Progenitor cell of endocrine pancreas (in vitro differentiated cells): ENCODE measurements at places on chromosomes 2 and 18. TPM values are rescaled to one million over a fixed set of nuclear protein-coding genes. Genes with fewer than 3 reads are reported as not detected.

- no peaks in the 10 kb centered on the region for H3K27me3 ChIP-seq
- no peak for DNase-seq
- no peak overlapping the region for H3K27ac ChIP-seq
- H3K4me1 ChIP-seq, result no peaks in the 10 kb centered on the region
- H3K36me3 ChIP-seq, result no peaks in the 10 kb centered on the region
- no peak overlapping the region for H3K4me3 ChIP-seq
These were observed 113.5 kb downstream of the EFEMP1 start for GRCh38 chr2:55809875-55810621.

DNA sequence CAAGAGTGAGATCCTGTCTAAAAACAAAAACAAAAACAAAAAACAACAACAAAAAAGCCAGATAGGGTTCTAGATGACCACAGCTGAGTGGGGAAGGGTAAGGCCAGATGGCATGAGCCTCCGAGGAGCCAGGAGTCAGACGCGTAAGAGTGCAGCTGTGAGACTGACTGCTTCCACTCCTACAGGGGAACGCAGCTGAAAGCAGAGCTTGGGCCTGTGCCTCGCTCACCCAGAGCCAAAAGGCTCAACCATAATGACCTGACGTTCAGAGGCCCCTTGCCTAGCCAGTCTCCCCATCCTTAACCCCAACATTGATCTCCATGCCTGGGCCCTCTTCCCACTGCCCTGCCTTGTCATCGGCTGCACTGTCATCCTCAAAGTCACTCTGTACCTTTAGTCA is 26.5 kb upstream of the NCL start:
- H3K4me1 ChIP-seq, result no peaks in the 10 kb centered on the region
- H3K27me3 ChIP-seq, result no peaks in the 10 kb centered on the region
- no peak overlapping the region for H3K27ac ChIP-seq
- H3K36me3 ChIP-seq, result peaks cover 2% of the 10 kb centered on the region
- H3K4me3 ChIP-seq, result no peak overlapping the region
- no peak for DNase-seq

- no peaks in the 10 kb centered on the region for H3K36me3 ChIP-seq
- no peaks in the 10 kb centered on the region for H3K27me3 ChIP-seq
- H3K4me3 ChIP-seq, result no peak overlapping the region
- no peak for DNase-seq
These were observed 1596.5 kb upstream of the LRRTM1 start for GRCh38 chr2:81901017-81901416.

GRCh38 chr2:138744713-138745112 is 35.5 kb downstream of the NXPH2 start:
- H3K36me3 ChIP-seq, result no peaks in the 10 kb centered on the region
- no peak overlapping the region for H3K4me3 ChIP-seq
- DNase-seq, result no peak
- H3K27ac ChIP-seq, result peak overlapping the region; percentile 19
- peaks cover 9% of the 10 kb centered on the region for H3K4me1 ChIP-seq

DNA sequence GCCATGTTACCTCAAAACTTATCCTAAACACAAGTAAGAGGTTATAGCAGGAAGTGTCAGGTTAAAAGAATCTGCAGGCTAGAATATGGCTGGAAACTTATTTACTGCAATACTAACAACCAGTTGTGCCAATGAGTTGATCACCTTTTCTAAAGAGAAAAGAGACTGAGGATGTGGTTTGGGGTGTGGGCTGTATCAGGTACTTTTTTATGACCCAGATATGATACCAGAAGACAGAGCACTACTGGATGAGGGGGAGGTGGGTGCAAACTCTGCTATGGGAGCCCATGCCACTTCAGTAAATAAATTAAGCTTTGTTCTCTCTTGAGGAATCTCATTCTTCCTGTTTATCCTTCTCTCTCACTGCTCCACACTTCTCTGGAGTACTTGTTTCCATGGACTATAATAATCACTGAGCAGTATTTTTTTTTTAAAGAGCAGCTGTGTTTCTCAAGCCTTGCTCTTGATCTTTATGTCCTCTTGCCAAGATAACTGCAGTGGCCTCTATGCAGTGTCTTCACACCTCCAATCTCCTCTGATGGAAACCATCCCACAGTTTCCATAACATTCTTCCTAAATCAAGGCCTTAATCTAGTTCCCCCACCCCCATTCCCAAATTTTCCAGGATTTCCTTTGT is 51.2 kb upstream of the NOSTRIN start:
- no peak overlapping the region for H3K27ac ChIP-seq
- H3K4me1 ChIP-seq, result peaks cover 16% of the 10 kb centered on the region
- H3K36me3 ChIP-seq, result peaks cover 2% of the 10 kb centered on the region
- no peaks in the 10 kb centered on the region for H3K27me3 ChIP-seq
- no peak overlapping the region for H3K4me3 ChIP-seq
- no peak for DNase-seq

DNA sequence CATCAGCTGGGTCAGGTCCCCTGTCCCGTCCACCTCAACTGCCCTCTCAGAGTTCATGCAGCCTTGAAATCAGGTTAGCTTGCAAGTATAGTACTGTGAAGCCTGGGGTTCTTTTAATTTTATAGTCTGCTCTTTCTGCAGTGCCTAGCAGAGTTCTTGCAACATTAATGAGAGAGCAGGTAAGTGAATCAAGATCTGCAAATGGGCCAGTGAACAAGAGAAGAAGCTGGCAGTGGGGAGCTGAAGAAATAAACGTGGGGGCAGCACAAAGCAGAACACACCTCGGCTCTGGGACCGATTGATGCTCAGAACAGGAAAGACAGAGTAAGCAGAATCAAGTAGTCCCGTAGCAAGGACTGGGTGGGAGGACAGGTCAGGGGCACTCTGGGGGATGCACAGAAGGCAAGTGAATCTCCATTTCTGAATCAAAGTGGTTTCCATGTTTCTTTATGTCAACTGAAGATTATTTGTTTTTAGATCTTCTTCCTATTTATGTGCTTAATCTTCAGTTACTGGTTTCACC is 675.5 kb downstream of the RNF144A start:
- no peaks in the 10 kb centered on the region for H3K36me3 ChIP-seq
- H3K27ac ChIP-seq, result no peak overlapping the region
- DNase-seq, result no peak
- no peak overlapping the region for H3K4me3 ChIP-seq

DNA sequence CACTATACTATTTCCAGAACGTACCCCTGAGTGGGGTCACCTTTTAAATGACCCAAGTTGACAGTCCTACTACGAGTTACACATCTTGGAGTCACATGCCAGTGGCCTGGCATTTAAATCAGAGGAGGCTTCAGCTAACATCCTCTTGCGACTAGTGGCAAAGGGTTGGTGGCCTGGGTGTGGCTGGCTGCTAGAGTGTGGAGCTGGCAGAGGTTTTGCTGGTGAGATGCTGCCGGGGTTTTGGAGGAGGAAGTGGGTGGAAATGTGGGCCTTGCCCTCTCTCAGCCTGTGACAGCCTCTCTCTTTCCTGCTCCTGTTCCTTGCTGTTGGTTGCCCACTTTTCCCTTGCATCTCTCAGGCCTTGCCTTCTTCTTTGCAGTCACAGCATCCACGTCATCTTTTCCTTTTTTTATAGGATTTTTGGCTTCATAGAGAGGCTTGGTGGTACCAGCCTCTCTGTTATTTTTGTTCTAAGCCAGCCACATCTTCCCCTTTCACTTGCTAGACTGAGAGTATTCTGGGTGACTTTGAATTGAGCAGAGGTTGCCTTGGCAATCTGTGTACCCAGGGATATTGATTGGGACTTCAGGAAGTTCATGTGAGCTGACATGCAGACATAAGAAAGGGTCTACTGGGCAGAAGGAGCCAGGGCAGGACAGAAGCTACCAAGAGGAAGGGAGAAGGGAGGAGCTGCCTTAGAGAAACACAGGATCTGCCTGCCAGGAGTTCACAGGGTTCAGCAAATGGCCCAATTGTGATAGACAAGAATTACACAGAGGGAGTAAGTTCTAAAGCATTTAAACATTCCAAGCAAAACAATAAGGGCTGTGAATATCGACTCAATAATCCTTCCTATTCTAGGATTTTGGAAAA is 55.4 kb downstream of the CDC42EP3 start:
- H3K27ac ChIP-seq, result no peak overlapping the region
- H3K4me3 ChIP-seq, result no peak overlapping the region
- H3K4me1 ChIP-seq, result peaks cover 17% of the 10 kb centered on the region
- DNase-seq, result no peak
- H3K27me3 ChIP-seq, result no peaks in the 10 kb centered on the region

- no peak for DNase-seq
- no peak overlapping the region for H3K27ac ChIP-seq
- peaks cover 7% of the 10 kb centered on the region for H3K4me1 ChIP-seq
- no peak overlapping the region for H3K4me3 ChIP-seq
- H3K27me3 ChIP-seq, result peaks cover 4% of the 10 kb centered on the region
These were observed 13.8 kb upstream of the MRPL19 start for GRCh38 chr2:75632813-75633212.

- H3K4me3 ChIP-seq, result no peak overlapping the region
- H3K27ac ChIP-seq, result no peak overlapping the region
- H3K4me1 ChIP-seq, result no peaks in the 10 kb centered on the region
- DNase-seq, result no peak
These were observed 106.1 kb downstream of the TXNL1 start for GRCh38 chr18:56532176-56532840.

The SP140 gene
- 0.69 TPM in 1 of 2 replicates, not detected in the other for total RNA-seq

The TMEM214 gene
- 54.0 and 55.2 TPM in 2 replicates for total RNA-seq

The CRACDL gene
- total RNA-seq, result 1.6 and 2.1 TPM in 2 replicates

The DSG1 gene
- not detected in 2 replicates for total RNA-seq

GRCh38 chr18:49920731-49921130 is 107.4 kb upstream of the ACAA2 start:
- H3K4me1 ChIP-seq, result no peaks in the 10 kb centered on the region
- peaks cover 14% of the 10 kb centered on the region for H3K36me3 ChIP-seq
- DNase-seq, result no peak
- no peak overlapping the region for H3K4me3 ChIP-seq
- no peaks in the 10 kb centered on the region for H3K27me3 ChIP-seq
- no peak overlapping the region for H3K27ac ChIP-seq

DNA sequence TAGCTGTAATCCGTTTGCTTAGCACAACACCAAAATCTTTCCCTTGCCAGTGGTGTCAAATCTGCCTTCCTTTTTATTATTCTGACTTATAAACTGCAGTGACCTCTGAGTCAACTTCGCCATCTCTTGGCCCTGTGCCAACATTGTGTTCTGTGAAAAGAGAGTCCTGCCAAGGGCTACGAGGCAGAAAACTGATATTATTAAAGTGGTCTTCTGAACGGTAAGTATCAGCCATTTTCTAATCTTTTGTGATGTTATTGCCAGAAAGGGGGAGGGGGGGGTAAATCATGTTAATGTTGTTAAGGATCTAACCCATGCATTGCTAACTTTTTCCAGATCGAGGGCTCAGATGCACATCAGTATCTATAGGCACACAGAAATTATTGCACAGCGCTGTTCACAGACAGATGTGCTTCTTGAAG is 121.5 kb upstream of the LTBP1 start:
- peaks cover 5% of the 10 kb centered on the region for H3K4me1 ChIP-seq
- peak overlapping the region; percentile 33 for H3K27ac ChIP-seq
- peaks cover 3% of the 10 kb centered on the region for H3K36me3 ChIP-seq
- no peak overlapping the region for H3K4me3 ChIP-seq
- DNase-seq, result no peak
- no peaks in the 10 kb centered on the region for H3K27me3 ChIP-seq

The ALMS1 gene
- 40.8 and 46.7 TPM in 2 replicates for total RNA-seq

- no peak overlapping the region for H3K27ac ChIP-seq
- H3K36me3 ChIP-seq, result no peaks in the 10 kb centered on the region
These were observed 591 bp upstream of the LDLRAD4 start for GRCh38 chr18:13217971-13218367.

The SH3RF3 gene
- 1.3 and 1.7 TPM in 2 replicates for total RNA-seq

DNA sequence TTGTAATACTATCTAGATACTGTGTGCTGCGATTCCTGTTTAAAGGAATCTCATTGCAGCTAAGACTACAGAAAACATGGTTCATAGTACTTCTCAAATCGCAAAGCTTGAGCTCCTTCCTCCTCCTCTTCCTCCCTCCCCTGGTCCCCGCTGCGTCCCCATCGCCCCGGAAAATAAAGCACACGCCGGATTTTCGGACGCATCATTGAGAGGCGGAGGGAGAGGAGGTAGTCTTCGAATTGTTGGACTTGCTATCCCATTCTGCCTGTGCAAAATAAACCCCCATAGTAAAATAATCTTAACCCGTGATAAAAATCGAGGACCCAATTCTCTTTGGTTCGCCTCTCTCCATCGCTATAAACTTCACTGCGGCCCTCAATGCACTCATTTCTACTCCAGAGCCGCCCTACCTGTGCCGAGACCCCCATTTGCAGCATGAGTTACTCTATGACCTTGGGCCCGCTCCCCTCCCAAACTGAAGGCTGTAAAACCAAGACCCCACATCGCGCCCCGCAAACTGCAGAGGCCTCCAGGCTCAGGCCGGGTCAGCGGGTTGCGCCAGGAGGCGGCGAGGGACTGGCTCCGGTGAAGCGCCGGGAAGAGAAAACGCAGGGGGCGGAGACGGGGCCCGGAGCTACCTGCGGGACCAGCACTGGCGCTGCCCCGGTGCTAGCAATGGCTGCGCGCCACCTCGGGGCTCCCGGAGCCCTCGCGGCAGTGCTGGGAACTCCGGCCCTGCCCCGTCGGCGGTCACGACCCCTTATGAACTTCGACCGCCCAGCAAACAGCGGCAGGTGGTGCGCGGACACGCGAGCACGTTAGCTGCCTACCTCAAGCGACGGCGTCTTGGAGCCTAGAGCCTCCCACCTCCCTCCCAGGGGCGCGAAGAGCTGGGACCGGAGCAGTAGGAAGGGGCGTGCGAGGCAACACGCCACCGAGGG is 649 bp downstream of the ESCO1 start:
- peaks cover 3% of the 10 kb centered on the region for H3K36me3 ChIP-seq
- DNase-seq, result peak; percentile 63
- H3K4me1 ChIP-seq, result peaks cover 10% of the 10 kb centered on the region
- peak overlapping the region; percentile 96 for H3K4me3 ChIP-seq
- H3K27me3 ChIP-seq, result no peaks in the 10 kb centered on the region

GRCh38 chr2:86807468-86808275 is 17.0 kb upstream of the CD8A start:
- peaks cover 6% of the 10 kb centered on the region for H3K4me1 ChIP-seq
- H3K27ac ChIP-seq, result peak overlapping the region; percentile 65
- DNase-seq, result peak; percentile 44
- H3K27me3 ChIP-seq, result peaks cover 31% of the 10 kb centered on the region
- H3K36me3 ChIP-seq, result no peaks in the 10 kb centered on the region
